GOT3 (cell line): ENCODE measurements at places on chromosomes 12 and 14.

DNA sequence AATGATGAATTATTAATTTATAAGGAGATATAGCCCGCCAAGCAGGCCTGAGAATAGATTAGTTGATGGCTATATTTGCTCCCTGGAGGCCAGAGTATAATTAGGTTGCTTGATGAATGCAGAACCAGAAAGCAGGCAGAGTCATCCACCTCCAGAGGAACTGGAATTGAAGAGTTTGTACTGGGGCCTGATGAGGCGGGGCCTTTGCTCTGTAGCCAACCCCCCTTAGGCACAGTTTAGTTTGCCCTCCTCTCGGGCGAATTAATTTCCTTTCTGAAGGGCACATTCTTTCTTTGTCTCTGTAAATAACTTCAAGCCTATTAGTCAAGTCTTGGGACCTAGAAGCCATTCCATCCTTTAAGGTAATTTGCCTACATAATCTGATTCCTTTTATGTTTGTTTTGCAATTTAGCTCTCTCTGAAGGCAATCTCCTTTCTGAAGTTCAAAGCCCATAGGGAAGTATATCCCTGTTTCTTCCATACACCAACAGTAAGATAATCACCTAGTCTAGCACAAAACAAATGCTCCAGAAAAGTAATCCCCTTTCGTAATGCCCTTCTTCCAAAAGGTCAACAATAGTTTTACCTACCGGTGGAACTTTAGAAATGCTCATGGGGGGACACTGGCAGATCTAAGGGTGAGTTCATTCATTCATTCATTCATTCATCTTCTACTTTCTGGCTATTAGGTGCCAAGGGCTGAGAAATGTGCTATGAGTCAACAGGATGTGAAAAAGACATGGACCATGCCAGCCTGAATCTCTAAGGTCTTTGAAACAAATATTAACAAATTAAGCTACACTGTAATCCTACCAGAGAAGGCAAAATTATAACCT is 84.8 kb upstream of the NUDT4 start:
- DNase-seq, result no peak

DNA sequence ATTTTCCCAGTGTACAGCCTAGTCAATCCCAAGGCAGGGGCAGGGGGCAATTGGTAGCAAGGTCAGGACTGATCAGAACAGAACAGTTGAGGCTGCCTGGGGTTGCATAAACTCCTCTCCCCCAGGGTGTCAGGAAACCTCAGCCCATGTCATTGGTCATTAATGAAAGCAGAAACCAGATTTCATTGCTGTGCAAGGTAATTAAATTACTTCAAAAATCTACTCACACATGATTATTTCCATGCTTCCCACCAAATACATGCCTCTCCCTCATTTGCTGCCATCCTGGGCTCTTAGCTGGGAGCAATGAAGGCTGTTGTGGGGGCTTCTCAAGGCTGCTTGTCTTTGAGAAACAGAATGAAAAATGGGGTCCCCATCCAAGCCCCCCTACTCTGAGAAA is 124.2 kb downstream of the PHETA1 start:
- DNase-seq, result no peak

GRCh38 chr14:74539503-74539902 is 45.9 kb downstream of the ISCA2 start:
- DNase-seq, result no peak

GRCh38 chr14:95895720-95896119 is 19.1 kb downstream of the TUNAR start:
- DNase-seq, result no peak

DNA sequence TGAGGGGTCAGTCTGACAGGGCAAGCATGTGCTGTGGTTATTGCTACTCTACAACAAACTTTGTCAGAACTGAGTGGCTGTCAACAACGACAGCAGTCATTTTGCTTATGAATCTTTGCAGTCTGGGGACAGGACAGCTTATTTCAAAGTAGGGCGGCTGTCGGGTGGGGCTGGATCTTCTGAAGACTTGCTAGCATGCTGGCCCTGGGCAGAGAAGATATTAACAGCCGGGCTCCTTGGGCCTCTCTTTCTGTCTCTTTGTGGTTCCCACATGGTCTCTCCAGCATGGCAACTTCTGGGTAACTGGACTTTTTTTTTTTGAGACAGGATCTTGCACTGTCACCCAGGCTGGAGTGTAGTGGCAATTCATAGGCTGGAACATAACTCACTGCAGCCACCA is 33.9 kb upstream of the ALDH2 start:
- DNase-seq, result no peak

GRCh38 chr14:30559638-30560091 is 707 bp downstream of the G2E3 start:
- no peak for DNase-seq

DNA sequence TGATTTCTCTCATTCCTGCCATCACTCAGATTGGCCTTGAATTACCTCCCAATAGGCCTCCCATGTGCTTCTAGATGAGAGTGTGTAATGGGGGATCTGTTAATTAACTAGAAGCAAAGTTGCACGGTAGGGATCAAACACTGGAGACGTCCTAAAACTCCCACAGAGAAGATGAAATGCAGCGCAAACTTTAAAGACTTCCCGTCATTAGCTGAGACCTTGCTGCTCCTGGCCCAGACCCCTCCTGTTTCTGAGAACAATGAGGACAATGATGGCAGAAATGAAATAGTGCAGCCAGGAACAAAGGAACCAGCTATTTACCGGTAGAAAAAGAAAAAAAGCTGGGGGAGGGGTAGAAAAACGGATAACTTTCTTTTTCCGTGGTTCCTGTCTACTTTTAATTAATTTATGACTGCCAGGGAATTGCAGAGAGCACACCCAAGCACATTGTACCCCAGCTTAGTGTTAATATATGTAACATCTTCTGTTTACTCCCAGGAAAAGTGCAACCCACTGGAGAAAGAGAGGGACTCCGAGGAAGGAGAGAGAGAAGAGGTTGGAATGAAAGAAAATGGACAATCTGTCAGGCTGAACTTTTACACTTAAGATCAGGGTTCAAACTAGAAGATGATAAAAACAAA is 280.7 kb upstream of the SOX5 start:
- DNase-seq, result no peak

DNA sequence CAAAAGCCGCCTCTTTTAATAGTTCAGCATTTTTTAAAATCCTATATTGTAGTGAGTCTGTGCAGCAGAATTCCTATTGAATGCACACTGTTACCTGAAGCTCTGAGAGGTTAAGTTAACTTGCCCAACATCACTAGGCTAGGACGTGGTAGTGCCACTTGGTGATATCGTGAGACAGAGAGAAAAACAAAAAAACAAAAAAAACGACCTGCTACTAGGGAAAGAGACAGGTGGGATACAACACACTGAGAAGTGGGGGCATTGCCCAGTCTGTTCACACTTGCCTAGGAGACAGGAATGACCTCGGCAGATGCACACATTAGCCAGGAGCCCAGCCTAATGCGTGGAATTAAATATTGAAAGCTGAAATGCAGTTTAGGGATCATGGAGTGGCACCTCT is 129.7 kb upstream of the CCND2 start:
- no peak for DNase-seq

GRCh38 chr12:79933532-79934264 is 1.2 kb downstream of the PPP1R12A start:
- no peak for DNase-seq

DNA sequence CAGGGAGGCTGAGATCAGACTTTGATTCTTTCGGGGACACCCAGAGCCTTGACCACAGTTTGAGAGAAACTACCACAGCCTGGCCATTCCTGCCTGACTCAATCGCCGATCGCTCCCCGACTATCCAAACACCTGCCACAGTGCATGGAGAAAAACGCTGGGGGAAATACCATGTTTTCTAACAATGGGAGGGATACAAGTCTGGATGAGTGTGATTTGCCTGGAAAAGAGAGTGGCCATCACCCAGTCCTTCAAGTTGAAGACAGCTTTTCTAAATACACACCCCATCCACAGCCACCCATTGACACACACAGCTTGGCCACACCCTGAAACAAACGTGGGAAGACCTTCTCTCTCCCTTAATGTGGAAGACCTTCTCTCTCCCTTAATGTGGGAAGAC is 6.7 kb upstream of the VASH1 start:
- no peak for DNase-seq

DNA sequence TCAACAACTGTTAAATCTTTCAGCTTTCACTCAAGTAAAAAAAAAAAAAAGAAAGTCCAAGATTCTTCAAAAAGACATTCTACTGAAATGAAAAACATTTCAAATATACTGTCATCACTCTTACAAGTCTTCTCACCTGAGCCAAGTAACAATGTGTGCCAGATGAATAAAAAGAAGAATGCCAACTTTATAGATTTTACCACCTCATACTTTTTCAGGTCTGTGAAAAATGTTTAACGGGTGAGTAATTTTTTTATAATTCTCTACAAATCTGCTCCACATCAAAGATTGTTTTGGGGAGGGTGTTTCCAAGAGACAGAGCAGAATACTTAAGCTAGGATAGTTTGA is 181.0 kb upstream of the BMP4 start:
- no peak for DNase-seq

DNA sequence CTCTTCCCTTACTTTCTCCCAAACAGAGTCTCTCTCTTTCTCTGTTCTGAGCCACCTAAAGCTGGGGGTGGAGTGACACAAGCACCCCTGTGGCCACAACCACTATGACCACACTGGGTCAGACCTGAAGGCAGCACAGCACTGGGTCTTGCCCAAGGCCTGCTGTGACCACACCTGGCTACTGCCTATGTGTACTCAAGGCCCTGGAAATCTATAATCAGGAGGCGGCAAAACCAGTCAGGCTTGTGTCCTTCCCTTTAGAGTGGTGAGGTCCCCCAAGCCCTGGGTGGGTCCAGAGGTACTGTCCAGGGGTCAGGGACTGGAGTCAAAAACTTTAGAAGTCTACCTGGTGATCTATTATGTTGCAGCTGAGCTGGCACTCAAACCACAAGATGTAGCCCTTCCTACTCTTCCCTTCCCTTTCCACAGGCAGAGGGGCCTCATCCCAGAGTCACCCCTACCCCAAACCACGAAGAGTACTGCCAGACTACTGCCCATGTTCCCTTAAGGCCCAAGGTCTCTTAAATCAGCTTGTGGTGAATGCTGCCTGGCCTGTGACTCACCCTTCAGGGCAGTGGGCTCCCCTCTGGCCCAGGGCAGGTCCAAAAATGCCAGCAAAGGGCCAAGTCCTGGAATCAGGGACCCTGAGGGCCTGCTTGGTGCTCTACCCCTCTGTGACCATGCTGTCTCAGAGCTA is 179.8 kb upstream of the DYRK2 start:
- DNase-seq, result no peak

- no peak for DNase-seq
Observed at GRCh38 chr14:100436745-100437406, 113.7 kb downstream of the SLC25A47 start.

DNA sequence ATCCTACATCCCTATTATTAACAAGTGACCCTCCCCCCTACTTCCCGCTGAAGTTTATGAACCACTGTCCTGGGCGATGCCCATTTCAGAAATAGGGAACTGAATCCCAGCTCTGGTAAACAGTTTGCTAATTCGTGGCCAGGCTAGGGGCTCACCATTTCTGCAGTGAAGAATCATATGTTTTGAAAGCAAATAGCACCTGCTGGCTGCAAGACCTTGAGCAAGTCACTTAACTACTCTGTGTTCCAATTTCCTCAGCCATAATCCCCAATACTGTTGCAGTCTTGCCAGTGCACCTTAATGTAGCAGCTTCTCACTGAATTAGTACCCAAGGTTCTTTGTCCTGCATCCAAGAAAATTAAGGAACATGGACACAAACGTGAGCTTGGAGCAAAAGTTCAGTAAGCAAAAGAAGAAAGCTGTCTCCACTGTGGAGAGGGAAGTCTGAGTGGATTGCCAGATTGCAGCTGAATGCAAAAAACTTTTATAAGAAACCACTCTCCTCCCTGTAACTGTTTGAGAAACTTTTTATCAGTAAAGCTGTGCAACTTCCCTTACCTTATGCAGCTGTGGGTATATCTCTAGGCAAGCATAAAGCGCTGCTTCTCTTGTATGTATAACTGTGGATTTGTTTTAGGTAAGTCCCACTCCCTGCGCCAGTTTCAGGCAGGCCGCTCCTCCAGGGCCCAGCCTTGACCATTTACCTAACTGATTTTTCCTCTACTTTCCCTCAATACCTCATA is 824 bp downstream of the OAS1 start:
- no peak for DNase-seq

DNA sequence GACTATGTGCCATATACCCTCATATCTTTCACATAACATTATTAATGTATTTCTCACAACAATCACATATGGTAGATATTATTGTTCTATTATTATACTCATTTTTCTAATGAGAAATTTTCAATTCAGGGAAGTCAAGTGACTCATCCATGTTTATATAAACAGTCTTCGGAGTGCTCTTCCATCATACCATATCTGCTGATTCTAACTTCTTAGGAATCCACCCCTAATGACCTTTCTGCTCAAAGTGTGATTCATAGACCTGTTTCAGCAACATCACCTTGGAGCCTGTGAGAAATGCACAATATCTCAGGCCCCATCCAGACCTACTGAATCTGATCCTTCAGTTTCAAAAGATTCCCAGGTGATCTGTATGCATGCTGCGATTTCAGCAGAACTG is 39.8 kb upstream of the OVCH1 start:
- no peak for DNase-seq

DNA sequence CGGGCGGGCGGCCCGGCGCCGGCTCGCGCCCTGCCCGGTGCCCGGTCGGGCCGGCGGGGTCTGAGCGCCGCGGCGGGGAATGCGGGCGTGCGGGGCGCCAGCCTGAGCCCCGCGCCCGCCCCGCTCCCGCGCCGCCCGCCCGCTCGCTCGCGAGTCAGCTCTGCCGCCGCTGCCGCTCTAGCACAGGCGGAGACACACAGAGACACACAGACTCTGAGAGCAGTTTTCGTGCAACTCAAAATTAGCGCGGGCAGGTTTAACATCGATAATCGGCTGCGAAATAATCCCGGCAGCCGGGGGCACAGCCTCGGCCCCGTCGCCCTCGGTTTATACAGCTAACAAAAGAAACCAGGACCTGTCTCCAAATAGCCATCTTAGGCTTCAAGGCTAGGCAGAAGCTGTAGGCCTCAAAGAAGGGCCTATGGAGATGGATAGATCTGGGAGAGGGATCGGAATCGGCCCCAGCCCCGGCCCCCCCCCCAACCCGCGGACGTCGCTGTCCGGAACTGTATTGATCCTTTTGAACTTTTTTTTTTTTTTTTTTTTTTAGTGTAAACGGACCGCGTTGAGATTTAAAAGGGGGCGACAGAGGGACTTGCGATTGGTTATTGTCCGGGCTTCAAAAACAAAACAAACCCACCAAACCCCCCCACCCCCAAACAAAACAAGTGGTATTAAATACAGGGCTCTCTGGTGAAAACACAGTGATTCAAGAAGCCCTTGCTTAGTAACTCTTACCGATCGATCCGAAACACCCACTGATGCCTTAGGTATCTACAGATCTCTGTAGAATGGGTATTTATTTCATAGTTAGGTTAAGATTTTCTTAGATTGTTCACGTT is 1.1 kb downstream of the ARID2 start:
- no peak for DNase-seq

DNA sequence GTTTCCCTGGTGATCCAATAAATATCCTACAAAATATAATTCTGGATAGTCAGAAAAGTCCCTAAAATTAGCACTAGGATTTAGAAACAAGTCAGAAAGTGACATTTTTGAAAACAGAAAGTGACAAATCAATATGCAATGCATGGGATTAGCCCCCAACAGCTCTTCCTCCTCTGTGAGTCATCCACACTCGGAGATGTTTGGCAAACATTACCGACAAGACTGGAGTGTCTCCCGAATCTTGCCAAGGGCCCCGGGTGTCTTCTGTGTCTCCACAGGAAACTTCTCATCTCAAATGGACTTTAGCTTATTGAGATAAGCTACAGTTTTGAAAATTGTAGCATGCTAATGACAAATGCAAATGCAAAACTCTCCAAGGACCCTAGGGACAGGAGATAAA is 398.9 kb upstream of the CCDC196 start:
- no peak for DNase-seq

- DNase-seq, result no peak
Observed at GRCh38 chr12:65326616-65327015, 48.1 kb downstream of the MSRB3 start.
